ENCODE measurements at places on chromosomes 3 and 15. TPM values are rescaled to one million over a fixed set of nuclear protein-coding genes. Genes with fewer than 3 reads are reported as not detected.

The CHDH gene
- total RNA-seq: 2.4 TPM

The LMOD3 gene
- total RNA-seq: 71.3 TPM

The ATP13A4 gene
- total RNA-seq: 0.19 TPM

The ZNF774 gene
- 3.4 TPM for total RNA-seq

The C3orf80 gene
- total RNA-seq: 0.21 TPM

DNA sequence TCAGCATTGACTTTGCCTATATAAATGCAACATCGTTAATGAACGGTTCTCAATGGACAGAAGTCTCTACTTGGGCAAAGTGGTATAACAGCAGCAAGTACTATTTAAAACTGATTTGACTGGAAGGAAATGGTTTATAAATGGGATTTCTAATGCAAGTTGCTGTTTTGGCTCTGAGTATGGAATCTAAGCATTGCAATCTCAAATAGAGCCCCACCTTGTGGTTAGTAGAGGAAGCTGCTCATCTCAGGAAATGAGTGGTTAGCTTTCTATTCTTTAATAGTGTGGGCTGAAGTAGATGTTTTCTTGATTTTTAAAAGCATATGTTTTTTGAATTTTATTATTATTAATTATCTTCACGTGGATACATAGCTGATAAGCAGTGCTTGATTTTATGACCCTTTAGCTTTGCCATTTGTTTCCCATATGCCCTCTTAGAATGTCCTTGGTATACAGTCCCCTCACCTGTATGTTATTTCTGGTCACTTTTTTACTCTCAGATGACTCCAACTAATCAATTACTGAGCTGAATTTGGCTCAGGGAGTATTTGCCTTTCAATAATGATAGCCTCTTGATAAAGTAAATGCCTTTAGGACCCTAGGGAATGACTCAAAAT, 67.1 kb downstream of the OXSM start:
- DNase-seq: peak; percentile 20

- DNase-seq: peak; percentile 2
Measured at GRCh38 chr3:87627316-87627715, 350.9 kb upstream of the POU1F1 start.

DNA sequence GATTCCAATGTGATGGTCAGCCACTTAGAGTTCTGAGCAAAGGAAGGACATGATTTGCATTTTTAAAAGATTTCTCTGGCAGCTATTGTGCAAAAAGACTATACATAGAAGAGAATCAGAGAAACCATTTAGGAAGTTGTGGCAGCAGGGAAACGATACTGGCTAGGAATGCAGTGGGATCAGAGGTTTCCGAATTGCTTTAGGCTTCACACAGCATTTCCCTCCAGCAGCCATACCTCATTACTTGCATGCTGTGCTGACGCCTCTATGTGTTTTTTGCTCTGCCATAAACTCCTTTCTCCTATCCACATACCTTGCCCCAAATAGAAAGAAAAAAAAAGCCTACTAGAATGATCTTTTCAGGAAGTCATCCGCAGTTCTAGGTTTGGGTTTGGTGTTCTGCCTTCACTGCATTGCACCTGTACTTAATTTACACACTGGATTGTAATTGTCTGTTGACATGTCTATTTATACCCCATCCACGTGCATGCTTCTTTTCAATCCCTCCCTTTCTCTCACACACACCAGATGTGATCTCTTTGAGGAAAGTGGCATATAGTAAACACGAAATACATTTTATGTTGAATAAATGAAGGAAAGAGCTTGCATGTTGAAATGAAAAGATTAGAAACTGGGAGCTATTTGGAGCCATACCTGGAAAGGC, 860.3 kb upstream of the SEMA6D start:
- no peak for DNase-seq

DNA sequence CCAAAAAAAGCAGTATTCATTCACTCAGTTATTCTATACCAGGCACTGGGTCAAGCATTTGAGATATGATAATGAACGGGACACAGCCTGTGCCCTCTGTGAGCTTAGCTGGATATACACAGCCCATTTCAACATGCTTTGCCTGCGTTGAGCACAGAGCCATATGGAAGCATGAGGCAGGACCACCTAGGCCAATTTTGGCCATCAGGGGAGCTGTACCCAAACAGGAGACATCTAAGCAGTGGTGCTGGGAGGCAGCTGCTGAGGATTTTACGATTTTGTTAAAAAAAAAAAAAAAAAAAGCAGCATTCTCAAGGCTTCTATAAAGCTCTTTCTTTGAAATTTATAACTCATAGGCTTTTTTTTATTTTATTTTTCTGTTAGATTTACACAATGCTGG, 87.2 kb upstream of the SLC2A2 start:
- no peak for DNase-seq

- peak; percentile 47 for DNase-seq
Measured at GRCh38 chr15:34644851-34645250, 61.4 kb upstream of the GOLGA8B start.

DNA sequence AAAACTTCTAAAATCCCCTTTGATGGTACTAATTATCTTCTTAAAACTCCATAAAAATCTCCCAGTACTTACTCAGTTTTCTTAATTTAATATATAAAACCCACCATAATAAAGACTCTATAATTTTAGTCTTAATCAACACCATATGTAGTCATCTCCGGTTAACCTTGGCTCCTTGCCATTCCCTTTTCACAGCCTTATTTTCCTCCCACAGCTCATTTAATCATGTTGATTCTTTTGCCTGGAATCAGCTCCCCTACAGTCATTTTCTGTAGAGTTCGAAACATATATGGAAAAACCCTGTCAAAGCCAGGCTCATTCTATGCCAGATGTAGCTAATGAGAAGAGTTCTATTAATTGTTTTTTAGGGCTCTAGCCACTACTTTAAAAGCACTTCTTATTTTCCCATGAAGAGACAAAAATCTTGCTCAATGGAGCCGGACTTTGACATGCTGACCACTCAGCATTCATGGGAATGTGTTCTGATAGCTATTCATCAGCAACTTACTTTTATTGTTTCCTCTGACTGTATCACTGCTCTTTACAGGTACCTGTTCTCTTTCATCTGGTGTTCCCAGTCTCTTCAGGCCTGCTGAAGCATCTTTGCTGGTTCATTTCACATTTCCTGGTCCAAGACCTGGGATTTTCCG, 573.4 kb downstream of the NAALADL2 start:
- no peak for DNase-seq

GRCh38 chr15:93378558-93378957, 289.5 kb upstream of the RGMA start:
- DNase-seq: no peak

GRCh38 chr3:13785853-13786436, 93.9 kb downstream of the WNT7A start:
- DNase-seq: no peak

DNA sequence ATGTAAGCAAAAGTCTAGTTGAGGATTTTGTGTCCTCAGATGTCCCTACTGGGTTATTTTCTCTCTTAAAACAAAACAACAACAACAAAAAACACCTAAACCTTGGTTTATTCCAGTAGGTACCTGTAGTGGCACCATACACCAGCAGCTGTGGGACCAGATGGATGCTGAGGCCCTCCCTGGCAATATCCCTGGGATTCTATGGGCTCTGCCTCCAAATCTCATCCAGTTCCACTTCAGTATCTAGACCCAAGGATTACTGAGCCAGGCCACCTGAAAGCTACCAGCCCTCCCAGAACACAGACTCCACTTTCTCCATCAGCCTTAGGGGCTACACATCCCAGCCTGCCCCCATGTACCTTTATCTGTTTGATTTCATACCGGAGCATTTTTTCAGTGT, 1.7 kb downstream of the TIMP4 start:
- DNase-seq: no peak

DNA sequence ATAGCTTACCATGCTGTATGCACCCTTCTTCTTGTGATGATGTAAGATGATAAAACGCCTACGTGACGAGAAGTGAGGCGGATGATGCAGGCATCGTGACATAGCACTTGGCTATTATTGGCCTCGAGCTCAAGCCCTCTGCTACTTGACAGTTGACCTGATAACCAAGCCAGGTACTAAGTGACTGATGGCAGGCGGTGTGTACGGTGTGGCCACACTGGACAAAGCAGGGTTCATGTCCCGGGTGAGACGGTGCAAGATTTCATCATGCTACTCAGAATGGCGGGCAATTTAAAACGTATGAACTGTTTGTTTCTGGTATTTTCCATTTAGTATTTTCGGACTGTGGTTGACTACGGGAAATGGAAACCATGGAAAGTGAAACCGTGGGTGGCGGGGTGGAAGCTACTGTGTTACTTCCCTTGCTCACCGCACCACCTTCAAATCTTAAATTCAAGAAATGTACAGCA, 57.7 kb downstream of the SLC12A8 start:
- no peak for DNase-seq

- no peak for DNase-seq
Measured at GRCh38 chr3:181292984-181293383, 303.4 kb upstream of the DNAJC19 start.

- no peak for DNase-seq
Measured at GRCh38 chr3:160055659-160056058, 67.0 kb downstream of the IL12A start.

DNA sequence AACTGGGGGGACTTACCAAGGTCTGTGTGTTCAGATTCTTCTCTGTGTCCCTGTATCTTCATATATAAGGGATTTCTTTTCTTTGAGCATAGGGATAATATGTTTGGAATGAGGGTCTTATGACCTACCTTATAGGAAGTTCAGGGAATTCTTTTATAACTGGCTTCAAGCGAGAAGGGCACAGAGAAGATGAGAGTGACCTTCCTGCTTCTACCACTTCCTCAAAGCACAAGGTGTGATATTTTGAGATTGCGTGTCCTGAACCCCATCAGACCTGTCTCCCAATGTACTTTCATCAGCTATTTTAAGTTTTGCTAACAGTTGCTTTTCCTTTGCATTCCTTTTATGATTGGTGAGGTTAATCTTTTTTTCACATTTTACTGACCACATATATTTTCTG, 3.1 kb upstream of the PSMD6 start:
- DNase-seq: no peak

DNA sequence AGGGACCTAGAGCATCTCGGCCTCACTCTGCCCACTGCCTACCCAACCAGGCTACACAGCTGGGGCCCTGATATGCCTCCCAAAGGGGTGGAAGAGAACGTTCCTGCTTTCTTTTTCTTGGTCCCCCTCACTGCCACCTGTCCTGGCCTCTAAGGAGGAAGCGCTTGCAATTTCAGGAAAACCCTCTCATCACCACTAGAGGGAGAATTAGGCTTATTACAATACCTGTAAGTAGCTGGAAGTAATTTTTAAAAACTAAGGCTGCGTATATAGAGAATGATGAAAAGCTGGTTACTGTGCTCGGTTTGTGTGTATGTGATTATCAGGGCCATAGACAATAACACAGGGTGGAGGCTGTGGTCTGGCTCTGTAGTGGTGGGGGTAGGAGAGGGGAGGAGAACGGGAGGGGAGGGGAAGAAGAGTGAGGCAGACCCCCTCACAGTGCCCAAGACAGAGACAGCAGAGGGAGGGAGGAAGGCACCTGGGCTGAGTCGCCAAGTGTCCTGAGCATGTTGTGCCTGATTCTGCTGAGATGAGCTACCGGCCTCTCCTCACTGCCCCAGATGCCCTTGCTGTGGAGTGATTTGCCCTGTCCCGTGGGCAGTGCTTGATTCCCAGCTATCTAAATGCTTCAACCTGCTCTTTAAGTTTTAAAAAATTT, 3.3 kb downstream of the GABRG3 start:
- no peak for DNase-seq

GRCh38 chr3:61940236-61940635, 378.9 kb downstream of the PTPRG start:
- no peak for DNase-seq
